ENCODE measurements at places on chromosomes 2 and 18.

GRCh38 chr18:27778441-27778840, 398.5 kb downstream of the CDH2 start:
- no peak for DNase-seq

GRCh38 chr18:3874125-3874524, 424.2 kb downstream of the TGIF1 start:
- no peak for DNase-seq

DNA sequence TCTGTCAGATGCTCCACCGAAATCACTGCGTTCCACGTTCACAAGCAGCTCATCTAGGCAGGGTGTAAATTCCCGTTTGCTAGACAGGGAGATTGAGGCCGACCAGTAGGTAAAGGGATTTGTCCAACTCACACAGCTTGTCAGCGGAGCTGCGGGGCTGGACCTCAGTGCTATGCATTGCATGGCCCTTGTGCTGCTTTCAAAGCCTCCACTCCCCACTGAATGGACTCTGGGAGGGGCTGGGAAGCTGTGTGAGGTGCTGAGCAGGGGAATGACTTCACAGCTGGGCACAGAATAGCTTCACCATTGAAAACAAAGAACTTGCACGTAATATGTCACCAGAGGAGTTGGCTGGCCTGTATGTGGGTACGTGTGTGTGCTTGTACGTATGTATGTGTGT, 21.4 kb downstream of the CELF4 start:
- DNase-seq, result no peak

GRCh38 chr2:38243186-38243880, 133.7 kb downstream of the ATL2 start:
- DNase-seq, result no peak

- DNase-seq, result no peak
Observed at GRCh38 chr2:46117379-46117778, 179.8 kb upstream of the EPAS1 start.

DNA sequence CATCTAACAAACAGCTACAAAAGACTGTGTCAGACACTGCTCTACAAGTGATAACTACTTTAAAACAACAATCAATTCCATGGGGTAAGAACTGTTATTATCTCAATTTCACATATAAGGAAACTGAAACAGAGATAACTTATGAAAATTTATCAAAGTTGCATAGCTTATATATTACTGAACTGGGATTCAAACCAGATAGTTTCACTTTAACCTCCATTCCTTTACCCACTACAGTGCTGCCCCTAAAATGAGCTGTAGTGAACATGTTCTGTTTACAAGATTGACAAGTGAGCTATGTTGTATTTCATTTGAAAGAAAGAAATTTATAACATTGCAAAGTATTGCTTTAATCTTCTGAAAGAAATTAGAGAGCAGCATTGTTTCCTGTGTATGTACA, 14.1 kb upstream of the GCG start:
- DNase-seq, result no peak

DNA sequence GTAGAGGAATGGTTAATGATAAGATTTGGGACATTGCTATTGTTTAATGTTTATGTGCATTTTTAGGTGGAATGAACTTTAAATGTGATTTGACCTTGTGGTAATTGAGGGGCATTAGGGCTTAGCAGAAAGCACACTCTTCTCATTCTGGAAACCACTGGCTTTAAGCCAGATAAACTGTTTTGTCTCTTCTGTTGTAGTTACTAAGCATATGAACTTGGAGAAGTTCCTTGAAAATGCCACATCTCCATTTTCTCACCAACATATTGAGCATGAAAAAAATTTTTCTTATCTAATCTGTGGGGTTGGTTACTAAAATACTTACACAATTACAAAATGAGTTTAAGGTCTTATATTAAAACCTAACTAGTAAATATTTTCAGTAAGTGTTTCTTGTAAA, 70.8 kb upstream of the FSHR start:
- no peak for DNase-seq

DNA sequence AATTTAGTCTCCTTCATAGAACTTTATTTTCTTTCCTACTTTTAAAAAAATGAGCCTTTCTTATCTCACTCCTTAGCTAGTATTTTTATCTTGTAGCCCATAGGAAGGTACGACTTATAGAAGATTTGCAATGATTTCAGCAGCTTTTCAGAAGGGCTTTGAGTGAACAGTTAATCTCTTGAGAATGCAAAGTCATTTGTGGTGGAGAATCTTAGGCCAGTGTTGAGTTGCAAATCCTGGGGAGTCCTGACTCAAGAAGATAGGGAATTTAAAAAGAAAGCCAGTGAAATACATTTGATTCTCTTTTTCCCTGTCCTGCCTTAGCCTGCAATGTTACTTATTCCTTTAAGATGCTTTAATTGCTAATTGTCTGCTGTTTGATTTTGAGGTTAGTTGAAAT, 33.6 kb downstream of the LYPD6 start:
- DNase-seq, result no peak

DNA sequence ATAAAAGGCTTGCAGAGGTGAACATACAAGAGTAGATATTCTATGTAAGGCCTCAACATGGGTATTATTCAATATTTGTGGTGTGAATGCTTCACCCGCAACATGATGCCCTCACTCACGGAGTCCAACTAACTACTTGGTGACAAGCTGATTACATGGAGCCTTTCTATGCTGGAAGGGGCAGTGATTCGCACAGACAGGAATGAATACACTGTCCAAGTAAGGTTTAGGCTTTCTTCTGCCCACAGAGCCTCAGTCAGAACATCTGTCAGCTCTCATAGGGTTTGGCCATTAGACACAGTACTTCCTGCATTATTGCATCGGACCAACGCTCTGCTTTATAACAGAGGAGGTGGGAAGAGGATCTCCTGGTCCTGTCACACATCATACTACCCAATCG, 80.3 kb upstream of the SLC35G4 start:
- no peak for DNase-seq

- no peak for DNase-seq
Observed at GRCh38 chr2:232113821-232114220, 152.3 kb downstream of the DIS3L2 start.

- DNase-seq, result no peak
Observed at GRCh38 chr2:224022486-224022885, 16.6 kb downstream of the SERPINE2 start.

- no peak for DNase-seq
Observed at GRCh38 chr2:110768591-110768990, 36.2 kb downstream of the ACOXL start.

DNA sequence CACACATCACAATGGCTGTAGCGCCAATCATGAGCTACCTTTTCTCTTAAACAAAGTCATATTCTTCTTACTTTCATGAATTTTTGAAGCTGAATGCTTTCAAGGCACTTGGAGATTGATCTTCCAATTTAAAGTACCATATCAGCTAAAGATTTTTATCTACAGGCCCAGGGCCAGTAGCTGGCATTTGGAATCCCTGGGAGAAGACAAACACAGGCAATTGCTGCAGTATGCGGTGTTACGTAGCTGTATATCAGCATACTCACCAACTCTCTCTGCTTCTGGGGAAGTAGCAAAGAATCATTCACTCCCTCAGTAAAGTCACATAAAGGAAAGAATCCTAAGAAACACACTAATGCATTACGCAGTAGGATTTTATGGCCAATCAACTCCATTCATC, 202.3 kb downstream of the DLGAP1 start:
- no peak for DNase-seq

DNA sequence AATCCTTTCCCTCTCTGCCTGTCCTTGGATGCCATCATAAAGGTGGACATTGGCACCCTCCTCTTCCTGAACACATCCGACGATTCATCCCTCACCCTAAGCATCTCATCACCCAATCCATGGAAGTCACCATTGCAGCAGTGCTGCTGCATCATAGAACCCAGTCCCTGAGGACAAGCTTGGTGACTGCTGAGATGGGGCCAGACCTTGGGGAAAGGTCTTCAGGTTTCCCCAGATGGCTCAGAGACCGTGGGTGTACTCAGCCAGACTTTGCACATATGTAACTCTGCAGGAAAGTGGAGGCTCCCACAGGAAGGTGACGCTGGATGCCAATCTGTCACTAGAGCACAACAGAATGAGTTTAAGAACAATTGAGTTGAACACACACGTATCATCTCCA, 202.2 kb downstream of the SOX11 start:
- DNase-seq, result no peak

- no peak for DNase-seq
Observed at GRCh38 chr2:212943351-212943750, 208.1 kb downstream of the IKZF2 start.

GRCh38 chr2:152755029-152755428, 36.6 kb downstream of the ARL6IP6 start:
- no peak for DNase-seq

DNA sequence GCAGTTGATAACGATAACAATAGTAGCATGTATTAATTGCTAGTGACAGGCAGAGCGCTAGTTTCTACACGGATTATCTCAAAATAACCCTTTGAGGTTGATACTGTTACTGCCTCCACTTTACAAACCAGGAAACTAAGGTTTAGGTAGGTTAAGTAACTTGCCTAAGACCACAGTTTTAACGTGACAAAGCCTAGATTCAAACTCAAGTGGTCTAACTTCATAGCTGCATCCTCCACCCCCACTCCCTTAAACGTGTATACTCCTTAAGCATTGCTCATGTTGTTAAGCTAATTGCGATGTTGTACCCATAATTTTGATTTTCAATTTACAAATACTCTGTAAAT, 1.2 kb downstream of the ME2 start:
- DNase-seq, result no peak

DNA sequence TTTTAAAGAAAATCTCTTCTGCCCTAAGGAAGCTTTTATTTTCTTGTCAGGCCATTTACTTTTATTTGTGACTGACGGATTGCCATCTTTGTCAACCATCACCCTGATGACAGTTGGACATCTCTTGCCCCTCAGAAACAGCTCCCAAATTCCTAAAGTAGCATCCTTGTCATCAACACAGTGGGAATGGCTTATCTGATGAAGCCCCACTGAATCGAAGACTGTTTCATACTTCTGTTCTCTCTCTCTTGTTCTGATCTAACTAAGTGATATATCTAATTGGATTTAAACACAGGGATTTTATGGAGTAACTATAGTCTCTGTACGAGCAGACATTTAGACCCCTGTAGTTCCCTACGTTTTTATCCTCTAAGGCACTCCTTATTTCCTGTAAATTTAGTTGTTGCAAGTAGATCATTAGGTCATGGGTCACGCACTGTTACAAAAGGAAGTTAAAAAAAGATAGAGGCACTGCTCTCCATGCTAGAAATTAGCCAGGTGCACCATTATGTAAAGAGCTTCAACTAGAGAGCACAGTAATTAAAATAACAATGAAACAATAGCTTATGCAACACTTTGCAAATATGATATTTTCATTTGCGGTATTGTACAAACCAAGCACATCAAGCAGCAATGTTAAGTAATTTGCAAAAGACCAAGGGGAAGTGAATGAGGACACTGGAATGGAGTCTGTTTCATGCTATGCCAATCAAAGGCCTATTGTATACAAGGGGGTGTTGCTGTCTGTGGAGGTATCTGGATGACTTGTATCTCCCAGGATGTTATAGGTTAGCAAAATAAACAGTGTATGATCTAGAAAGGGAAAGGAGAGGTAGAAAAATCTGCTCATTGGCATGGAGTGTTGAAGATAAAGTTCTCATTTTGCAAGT, 284.7 kb downstream of the LRRTM1 start:
- DNase-seq, result no peak

DNA sequence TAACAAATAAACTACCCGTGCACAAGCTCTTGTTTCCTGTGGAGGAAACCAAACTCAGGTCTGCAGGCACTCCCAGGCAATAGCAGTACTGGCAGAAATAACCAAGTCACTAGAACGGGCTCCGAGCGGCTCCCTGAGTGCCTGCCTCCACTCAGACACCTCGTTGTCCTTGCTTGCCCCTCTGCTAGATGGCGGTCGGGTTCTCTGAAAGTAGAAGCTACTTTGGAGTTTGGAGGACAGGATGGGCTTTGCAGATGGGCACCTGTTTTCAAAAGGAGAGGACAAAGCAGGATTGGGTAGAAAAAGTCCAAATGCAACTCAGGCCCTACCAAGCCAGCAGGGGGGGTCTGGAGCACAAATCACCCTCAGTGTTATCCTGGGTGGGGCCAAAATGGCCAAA, 136.4 kb downstream of the LRRC30 start:
- no peak for DNase-seq

- no peak for DNase-seq
Observed at GRCh38 chr2:129062146-129062912, 743.7 kb upstream of the HS6ST1 start.

DNA sequence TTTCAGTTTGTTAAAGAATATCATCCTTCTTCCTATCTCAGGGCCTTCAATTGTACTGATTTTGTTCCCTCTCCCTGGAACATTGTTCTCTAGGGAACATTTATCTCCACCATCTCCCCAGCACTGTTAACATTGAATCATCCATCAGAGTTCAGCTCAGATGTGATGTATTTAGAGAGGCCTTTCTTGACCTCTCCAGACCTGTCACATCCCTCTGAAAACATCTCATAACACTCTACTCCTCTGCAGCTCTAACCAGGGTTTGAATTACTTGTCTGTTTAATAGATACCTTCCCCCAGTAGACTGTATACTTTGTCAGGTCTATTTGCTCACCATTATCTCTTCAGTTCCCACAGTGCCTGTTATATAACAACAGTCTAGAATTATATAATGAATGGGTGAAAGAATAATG, 98.6 kb downstream of the GALNT1 start:
- DNase-seq, result no peak

DNA sequence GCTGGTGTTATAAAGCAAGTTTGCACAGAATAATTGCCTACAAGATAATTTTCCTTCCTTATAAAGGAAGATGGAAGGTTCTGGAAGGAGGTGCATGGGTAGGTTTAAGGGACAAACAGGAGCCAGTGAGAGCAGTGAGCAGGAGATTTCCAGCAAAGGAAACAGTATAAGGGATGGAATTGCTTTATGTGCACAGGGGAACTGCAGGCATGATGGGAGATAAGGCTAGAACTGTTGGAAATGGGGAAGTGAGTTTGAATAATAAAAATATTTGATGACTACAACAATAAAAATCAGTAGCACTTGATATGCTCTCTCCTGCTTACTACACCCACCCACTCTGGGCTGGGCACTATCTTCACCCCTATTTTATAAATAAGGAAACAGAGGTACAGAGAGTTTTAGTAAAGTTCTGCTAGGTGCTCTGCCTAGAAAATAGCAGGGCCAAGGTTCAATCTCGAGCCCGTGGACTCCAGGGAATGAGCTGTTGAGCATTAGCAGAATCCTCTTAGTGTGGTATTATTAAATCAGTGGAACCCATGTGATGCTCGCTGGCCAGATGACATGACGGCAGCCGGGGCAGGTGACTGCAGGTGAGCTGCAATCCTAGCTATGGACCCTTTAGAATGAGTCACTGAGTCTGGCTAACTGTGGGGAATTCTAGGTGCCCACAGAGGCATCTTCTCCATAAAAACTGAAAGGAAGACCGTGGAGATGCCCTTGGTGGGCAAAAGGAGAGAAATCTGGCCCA, 302.5 kb downstream of the PIEZO2 start:
- DNase-seq, result no peak
